Stomach (tissue), 19 donors: ENCODE measurements at places on chromosomes 4 and X.
A peak's percentile ranks its signal among the peaks of the same experiment; 100 is the strongest.

DNA sequence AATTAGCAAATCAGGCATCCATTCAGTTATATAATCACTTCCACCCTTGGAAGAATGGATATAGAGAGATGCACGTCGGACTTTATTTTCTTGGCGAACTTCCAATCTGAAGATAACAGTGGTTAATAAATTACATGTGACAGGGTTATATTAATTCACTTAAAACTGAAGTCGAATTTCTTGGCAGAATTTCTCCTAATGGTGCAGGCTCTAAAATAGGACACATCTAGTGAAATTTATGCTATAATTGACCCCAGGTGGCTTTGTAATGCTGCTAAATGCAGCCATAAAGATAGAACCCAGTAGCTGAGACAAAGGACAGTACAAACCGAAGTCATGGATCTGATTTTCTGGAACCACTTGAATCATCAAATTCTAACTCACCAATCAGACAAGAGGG is 20.8 kb upstream of the SLC10A4 start:
- no peak for DNase-seq

- no peak for DNase-seq
Observed at GRCh38 chr4:13921805-13922204, 294.3 kb upstream of the BOD1L1 start.

GRCh38 chr4:116395408-116395807 is 690.0 kb downstream of the TRAM1L1 start:
- DNase-seq, result no peak

DNA sequence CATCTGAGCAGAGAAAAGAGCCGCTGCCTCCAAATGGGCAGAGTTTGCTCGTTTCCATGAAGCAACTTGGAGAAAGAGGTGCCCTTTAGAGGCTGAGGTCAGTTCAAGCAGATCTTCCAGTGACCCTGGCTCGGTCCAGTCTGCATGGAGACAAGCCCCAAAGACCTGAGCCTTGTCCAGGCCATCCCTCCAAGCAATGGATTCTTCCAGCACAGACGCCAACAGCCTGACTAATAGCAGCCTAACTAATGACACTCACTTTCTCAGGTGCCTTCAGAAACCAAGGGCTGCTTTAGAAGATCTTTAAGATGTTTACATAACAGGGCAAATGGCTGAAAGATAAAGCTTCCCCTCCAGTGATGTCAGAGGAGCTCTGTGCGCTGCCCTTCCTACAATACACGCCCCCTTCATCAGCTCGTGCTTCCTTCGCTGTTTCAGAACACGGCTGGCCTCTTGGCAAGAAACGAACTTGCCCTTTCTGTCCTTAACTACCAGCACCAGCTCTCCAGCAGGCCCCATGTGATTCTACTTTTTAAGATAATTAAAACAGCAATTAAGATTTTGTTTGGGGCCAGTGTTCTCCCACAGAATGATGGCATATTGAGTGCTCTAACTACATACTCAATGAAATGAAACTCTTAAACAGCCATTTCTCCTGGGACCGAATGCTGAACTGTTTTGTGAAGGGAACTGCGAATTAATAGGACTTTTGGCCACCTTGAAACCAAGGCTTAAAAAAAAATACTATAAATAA is 119.0 kb downstream of the GPR143 start:
- DNase-seq, result peak; percentile 61

DNA sequence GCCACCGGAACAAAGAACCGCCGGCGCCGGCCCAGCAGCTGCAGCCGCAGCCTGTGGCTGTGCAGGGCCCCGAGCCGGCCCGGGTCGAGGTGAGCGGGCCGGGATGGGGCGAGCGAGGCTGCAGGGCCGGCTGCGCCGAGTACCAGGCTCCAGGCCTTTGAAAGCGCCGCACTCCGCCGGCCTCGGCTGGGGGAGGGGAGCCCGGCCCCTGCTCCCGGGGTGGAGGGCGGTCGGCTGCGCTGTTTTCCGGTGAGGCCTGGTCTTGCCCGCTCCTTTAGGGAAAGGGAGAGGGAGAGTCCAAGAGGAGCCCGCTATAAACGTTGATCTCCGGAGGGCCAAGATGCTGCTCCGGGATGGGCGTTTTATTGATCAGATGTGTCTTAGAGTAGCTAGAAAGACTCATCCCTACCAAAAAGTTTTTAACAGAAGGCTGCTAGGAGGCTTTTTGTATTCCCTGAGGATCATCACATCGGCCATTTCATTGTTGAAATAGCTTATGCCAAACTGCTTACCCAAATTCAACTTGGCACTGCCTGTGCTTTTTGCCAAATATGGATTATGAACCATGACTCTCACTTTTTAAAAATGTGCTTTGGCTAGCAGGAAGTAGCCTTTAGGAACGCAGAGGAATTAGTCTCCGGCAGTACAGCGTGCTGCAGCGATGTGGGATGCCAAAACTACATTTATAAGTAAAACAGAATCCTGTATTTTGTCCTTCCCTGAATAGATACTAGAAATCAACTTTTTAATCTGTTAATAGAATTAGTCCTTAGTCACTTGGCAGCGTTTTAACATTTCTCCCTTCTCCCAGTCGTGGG is 760 bp downstream of the TMEM165 start:
- DNase-seq, result peak; percentile 88

- no peak for DNase-seq
Observed at GRCh38 chrX:36357855-36358254, 438.3 kb downstream of the CFAP47 start.

DNA sequence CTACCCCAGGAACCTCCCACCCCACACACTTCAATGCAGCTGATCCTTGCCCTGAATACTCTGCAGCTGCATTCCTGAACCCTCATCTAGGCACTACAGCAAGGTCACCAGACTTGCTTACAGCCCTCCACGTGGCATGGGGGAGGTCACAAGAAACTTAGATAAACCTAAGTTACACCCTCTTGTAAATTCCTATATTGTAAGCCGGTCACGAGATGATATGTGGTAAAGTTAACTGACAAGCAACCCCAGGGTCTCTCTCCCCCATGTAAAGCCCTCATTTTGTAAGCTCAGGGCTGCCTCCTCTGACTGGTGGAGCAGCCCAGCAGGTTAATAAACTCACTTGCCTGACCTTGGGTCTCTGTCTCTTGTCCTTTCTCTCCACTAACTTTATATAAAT is 570.7 kb downstream of the PCDH7 start:
- DNase-seq, result no peak

DNA sequence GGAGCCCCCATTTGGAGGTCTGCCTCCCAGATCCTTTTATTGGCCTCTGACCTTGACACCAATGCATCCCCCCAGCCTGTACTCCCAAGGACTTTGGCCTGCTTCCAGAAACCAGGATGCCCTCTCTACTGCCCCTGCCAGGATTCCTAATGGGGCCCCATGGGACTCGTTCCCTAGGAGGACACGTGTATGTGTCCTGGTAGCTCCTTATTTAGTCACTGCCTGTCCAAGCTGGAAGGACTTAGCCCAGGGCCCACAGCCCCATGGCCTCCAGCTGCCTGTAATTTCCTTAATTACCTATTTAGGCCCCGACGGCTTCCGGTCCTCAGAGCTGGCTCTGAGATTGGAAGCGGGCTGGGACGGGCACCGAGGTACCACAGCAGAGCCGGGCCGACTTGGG is 9.4 kb downstream of the ATP2B3 start:
- no peak for DNase-seq

DNA sequence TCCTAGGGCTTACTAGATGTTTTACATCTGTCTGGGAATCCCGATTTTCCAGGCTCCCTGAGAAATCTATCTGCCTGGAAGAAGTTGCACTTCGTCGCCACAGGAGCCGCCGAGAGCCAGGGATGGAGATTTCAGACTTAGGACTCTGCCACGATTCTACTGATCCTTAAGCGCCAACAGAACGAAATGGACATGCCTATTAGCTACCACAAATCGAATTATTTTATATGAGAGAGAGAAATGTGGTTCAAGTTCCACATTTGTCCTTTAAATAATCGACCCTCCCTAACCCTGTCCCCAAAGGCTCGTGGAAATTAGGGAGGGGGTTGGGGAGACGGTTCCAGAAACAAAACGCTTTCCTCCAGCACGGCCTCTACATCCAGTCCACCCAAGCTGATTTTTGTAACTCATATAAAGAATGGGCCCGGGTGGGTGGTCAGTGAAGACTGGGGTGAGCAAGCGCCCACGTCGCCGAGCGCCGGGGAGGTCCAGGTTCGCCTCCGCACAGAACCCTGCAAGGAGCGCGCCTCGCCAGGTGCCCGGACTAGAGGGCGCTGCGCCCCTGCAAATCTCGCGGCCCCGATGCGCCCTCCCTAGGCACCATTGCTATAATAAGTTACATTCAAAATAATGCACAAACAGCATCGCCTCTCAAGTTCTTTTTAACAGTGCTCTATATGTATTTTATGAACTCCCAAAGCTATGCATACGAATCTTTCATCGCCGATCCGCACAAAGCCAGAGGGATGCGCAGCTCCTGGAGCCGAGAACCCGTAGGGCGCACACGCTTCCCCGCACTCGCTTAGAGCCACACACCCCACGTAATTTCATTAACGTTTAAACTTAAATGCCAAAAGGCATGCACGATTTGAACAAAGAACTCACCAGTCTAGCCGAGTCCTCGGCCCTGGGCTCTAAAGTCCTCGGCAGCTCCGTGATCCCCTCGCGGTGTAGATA is 2.1 kb upstream of the FAT1 start:
- peak; percentile 95 for DNase-seq

- no peak for DNase-seq
Observed at GRCh38 chr4:17066972-17067371, 168.5 kb upstream of the LDB2 start.

GRCh38 chrX:1420371-1420770 is 28.5 kb upstream of the SLC25A6 start:
- DNase-seq, result no peak

- peak; percentile 80 for DNase-seq
Observed at GRCh38 chr4:3013839-3014350, 50.5 kb downstream of the GRK4 start.

GRCh38 chr4:145048817-145049216 is 49.2 kb downstream of the ANAPC10 start:
- DNase-seq, result no peak

GRCh38 chr4:76293772-76294171 is 12.8 kb upstream of the STBD1 start:
- DNase-seq, result no peak

DNA sequence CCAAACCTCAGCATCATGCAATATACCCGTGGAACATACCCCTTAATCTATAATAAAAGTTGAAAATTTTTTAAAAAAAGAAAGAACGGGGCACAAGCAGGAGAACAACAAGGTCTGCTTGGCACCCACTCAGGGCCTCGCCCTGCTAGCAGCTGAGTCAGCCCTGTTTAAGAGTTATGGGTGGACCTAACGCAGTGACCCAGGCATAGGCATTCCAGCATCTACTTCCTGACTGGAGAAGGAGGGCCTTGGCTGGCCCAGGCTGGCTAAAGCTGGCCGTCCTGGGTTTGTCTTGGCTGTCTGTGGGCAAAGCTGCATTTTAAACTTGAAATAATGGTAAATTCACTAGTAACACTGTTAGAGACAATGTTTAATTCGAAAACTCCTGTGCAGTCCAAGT is 236.7 kb upstream of the PGRMC2 start:
- DNase-seq, result peak; percentile 76

GRCh38 chr4:35163168-35163567 is 1081.1 kb downstream of the ARAP2 start:
- no peak for DNase-seq

DNA sequence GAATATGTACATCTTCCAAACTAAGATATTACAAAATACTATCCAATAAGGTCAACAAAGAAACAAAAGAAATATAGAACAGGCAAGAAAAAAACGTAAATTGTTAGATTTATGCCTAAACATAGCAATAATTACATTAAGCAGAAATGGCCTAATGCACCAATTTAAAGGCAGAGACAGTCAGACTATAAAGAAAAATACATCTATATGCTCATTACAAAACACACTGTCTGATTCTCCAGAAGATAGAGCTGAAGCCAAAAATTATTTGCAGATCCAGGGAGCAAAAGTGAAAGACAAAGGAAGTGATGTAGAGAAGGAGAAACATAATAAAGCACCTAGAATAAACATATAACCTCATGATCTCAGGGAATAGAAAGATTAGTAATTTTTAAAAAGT is 246.9 kb downstream of the PAPSS1 start:
- DNase-seq, result no peak

- no peak for DNase-seq
Observed at GRCh38 chr4:175953960-175954521, 111.6 kb upstream of the WDR17 start.

GRCh38 chrX:22351966-22352365 is 79.3 kb downstream of the CBLL2 start:
- DNase-seq, result no peak

DNA sequence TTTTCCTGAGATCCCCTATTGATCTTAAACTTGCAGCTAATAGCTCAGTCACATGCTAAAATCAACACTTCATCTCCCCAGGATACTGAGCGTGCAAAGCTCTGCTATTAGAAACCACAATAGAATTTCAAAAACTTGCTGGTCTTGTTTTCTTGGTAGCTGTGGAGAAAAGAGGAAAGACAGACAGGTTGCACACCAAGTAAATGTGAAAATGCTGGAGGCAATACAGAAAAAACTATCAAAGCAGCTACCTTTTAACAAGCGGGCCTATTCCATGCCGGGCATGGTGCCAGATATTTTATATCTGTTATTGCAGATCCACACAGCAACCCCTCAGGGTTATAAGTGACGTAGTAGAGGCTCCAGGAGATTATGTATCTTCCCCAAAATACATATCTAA is 171.9 kb downstream of the DCTD start:
- DNase-seq, result no peak

DNA sequence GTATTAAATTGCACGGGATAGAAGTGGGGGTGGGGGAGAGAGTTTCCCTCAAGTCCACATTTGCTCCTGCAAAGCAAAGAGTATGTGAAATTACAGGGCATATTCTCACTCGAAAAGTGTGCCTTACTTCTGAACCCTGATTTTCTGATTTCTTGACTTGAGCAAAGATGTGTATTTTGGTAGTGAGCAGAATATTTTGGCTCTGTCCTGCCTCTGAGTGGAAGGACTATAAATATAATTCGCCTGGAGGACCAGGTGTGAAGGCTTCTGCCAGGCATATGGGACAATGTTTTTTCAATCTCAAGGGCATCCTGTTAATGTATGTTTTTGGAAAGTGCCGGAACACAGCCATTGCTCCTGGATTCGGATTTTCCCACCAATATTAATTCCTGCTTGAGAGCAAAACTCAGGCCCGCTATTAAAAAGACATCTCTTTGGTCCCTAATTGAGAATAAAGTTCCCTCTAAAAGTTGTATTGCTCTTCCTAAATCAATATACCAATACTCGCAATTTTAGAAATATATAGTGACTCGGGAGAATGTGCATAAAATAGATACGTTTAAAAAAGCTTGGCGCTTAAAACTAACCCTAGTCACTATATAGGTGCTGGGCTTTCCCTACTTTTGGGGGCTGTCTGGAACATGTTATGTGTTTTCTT is 15.3 kb upstream of the PITX2 start:
- DNase-seq, result no peak

- DNase-seq, result no peak
Observed at GRCh38 chrX:72652082-72652481, 62.0 kb downstream of the PHKA1 start.

DNA sequence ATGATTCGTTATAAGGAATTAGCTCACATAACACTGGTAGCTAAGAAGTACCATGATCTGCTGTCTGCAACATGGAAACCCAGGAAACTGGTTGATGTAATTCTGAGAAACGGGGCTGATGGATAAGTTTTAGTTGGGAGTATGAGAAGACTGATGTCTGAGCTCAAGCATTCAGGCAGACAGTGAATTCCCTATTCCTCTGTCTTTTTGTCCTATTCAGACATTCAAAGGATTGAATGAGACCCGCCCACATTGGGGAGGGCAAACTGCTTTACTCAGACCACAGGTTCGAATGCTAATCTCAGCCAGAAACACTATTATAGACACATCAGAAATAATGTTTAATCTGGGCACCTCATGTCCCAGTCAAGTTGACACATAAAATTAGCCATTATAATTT is 515.5 kb downstream of the STPG2 start:
- DNase-seq, result no peak
